ENCODE measurements at places on chromosomes 4 and X.

DNA sequence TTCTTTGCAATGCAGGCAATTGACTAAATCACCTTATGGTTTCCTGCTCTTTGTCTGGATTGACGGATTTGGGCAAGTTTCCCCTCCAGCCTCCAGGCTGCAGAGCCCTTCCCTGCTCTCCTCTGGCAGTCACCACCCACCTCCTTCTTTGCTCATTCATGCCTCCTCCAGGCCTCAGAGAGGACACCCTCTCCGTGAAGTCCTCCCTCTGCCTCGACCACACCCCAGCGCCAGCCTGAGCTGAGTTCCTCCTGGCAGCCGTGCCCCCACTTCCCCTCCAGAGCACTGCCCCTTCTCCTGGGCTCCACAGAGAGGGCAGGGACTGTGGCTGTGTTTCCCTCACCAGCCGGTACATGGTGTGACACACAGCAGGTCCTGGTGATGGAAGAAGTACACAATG lies 53.7 kb downstream of the DCTD start:
- DNase-seq: no peak

- no peak for DNase-seq
Measured at GRCh38 chr4:4914059-4914820, 54.8 kb downstream of the MSX1 start.

GRCh38 chrX:136097871-136098805 lies 49.2 kb upstream of the FHL1 start:
- no peak for DNase-seq

DNA sequence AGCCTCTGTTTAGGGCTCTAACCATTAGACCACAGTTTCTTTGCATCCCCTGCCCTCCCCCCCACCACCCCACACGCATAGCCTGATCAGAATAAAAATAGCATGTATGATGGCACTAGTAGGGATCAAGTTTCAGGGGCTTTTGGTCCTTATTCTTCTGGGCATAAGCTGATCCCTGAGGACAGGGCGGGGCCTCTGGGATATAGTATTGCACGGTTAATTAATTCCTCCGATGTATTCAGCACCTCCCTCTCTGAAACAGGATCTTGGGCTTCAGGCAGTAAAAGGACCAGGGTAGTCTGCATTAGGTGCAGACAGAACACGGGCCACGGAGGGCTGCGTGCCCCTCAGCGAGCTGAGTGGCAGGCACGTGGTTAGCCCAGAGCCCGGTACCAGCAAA lies 57.1 kb downstream of the ELF4 start:
- DNase-seq: no peak

GRCh38 chrX:137353404-137353803 lies 212.5 kb upstream of the ZIC3 start:
- DNase-seq: no peak

All from GM13976 (cell line).